ENCODE measurements at places on chromosomes 3 and 15.

- DNase-seq, result no peak
Observed at GRCh38 chr3:9185701-9186100, 63.7 kb downstream of the SRGAP3 start.

DNA sequence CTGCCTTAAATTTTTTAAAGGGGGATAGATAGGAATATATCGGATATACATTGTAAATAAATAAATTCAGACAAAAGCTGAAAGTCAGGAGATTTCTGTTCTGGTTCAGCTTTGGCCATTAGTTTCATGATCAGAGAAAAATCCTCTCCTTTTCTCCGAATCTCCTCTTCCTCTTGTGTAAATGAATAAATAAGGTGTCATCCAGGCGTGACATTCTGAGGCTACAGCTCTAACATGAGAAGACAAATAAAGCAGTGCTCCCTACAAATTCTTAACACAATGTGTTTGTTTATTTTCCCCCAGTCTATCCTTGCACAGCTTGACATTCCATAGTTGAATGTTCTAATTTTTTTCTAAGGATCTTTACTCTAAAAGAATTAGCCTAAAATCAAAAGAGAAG is 9.4 kb upstream of the MB21D2 start:
- no peak for DNase-seq

GRCh38 chr3:123064914-123065313 is 1.9 kb upstream of the PDIA5 start:
- no peak for DNase-seq

DNA sequence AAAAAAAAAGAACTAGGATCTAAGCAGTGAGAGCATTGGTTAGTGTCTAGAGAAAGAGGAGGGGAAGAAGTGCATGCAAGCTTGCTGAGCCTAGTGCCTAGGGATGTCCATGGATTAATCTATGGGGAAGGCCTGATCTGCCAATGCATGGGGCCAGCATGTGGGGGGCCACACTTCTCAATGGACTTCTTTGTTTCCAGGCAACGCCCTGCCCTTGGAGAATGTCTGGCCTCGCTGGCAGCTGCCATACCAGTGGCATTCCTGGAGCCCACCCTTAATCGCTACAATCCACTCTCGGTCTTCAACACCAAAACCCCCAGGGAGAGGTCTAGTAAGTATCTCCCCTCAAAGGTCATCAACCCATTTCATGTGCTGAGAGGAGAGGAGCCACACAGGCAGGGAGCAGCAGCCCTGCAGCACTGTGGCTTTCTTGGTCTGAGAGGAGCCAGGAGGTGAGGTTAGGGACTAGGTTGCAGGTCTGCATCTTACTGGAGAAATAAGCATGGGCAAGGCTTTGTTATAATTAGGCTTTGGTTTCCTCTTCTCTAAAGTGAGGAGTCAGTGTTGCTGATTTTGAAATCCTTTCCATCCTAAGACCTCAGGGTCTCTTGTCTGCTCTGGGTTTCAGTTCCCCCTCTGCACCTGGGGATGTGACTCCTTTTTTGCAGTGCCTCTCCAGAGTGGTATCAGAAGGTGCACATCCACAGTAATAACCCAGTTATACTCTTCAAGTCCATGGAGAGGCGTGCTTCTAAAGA is 188.1 kb upstream of the CHRM5 start:
- DNase-seq, result no peak

GRCh38 chr3:133670525-133670995 is 8.8 kb upstream of the TOPBP1 start:
- no peak for DNase-seq

GRCh38 chr15:80468796-80469195 is 64.6 kb downstream of the ARNT2 start:
- no peak for DNase-seq

GRCh38 chr15:90650117-90650955 is 66.8 kb upstream of the BLM start:
- DNase-seq, result no peak

GRCh38 chr3:53142986-53143385 is 12.8 kb upstream of the RFT1 start:
- no peak for DNase-seq

GRCh38 chr3:157559401-157559800 is 56.2 kb upstream of the VEPH1 start:
- DNase-seq, result no peak

DNA sequence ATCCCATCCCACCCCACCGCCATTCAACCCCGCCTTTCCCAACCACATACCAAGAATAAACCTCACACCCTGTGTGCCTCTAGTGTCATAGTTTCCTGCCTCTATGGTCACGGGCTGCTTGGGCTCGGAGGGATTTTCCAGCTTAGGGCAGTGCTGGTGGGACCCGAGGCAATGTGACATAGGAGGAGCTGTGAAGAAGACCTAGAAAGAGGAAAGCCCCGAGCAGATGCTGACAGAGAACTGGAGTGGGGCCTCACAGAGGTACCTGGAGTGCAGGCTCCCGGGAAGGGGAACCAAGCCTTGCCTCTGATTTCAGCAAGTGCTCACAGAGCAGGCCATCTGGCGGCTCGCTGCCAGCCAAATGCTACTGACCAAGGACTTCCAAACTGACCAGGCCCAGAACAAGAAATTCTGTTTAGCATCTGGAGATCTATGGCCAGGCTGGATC is 27.5 kb downstream of the BHLHE40 start:
- no peak for DNase-seq

- no peak for DNase-seq
Observed at GRCh38 chr3:127677541-127678314, 5.0 kb downstream of the ABTB1 start.

- DNase-seq, result no peak
Observed at GRCh38 chr15:72935521-72935920, 116.7 kb upstream of the NEO1 start.

- no peak for DNase-seq
Observed at GRCh38 chr3:56094170-56094569, 374.1 kb downstream of the ERC2 start.

DNA sequence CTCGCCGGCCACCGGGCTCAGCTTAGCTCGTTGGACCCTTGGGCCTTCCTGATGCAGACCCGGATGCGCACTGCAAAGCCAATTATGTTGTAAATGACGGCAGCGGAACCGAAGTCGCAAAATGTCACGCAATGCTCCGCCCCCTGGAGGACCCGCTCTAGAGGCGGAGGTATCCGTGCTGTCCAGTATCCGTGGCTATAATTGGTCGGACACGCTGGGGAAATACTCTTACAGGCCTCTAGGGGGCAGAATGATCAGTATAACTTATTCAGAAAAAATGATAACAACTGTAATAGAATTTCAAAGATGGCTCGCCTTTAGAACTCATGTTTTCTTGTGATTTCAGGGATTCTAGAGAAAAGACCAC is at the start of gene PRR23B:
Gene PRR23B (minus strand): TSS at position 59 of the 367 bp plus-strand sequence. CDS start 265 bp downstream, outside the sequence.
- DNase-seq, result no peak

DNA sequence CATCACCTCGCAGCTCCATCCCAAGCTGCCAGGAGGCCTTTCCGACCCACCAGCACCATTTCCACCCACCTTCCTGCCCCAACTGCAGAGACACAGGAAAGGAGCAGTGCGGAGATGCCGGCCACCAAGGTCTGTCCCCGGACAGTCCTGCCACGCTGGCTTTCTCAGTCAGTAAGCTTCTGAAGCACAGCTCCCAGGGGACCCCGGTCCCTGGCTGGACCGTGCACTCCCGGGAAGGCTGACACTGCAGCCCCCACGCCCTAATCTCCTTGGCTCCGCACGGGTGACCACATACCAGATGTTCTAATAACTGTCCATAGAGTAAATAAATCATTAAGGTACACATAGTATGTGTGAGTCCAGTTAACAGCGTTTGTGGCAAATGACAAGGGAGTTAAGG is 73.5 kb downstream of the VGLL4 start:
- no peak for DNase-seq

- DNase-seq, result no peak
Observed at GRCh38 chr3:48107227-48107626, 81.0 kb downstream of the CDC25A start.

- DNase-seq, result no peak
Observed at GRCh38 chr15:69996321-69997160, 101.2 kb downstream of the TLE3 start.

DNA sequence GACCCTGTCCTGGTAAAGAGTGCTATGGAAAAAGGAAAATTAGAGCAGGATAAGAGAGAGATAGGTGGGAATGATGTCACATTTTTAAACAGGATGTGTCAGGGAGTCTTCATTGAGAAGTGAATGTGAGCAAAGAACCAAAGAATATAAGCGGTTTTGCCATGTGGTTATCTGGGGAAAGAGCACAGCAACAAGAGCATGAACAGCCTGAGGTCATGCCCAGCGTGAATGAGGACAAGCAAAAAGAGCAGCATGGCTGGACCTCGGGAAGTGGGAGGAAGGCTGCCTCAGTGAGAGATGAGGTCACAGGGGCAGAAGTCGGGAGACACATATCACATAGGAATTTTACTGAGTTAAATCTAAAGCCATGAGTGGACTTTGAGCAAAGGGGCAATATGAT is 82.8 kb upstream of the HES1 start:
- no peak for DNase-seq

DNA sequence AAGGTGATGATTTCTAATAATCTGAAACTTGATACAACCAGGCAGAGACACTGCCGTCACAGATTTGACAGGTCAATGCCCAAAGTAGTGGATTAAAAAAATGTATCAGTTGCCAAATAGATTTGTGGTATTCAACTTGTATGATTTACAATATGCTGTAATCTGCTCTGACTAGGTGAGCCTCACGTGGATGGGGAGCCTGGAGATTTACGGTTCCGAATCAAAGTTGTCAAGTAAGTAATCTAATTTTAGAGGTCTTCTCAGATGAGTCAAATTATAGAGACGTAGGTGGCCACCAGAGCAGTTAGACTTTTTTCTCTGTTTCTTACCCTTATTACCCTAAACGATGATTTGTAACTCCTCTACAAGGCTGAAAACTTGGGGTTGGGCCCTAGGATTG is 12.0 kb downstream of the DNAJB11 start:
- no peak for DNase-seq

- DNase-seq, result no peak
Observed at GRCh38 chr3:142628801-142629200, 32.6 kb downstream of the PLS1 start.

- DNase-seq, result no peak
Observed at GRCh38 chr3:45864760-45865519, 21.4 kb upstream of the CCR9 start.

- no peak for DNase-seq
Observed at GRCh38 chr3:143975554-143976152, 4.0 kb downstream of the DIPK2A start.

DNA sequence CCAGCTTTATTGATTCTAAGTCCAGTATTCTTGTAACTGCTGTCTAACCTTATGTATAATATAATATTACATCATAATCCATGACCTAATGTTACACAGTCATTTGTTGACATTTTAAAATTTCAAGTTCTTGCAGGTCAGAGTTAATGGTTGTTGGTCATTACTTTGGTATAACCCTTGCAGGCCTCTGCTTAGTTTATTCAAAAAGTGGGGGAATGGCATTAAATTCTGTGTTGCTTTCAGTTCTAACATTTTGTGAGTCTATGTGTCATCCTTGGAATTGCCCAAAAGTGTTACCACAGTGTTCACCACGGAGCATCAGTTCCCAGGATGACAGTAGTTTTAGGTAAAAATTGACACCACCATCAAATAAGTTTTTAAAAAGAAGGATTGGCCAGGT is 174.8 kb upstream of the BCL6 start:
- DNase-seq, result no peak

GRCh38 chr3:152331018-152331541 is 62.4 kb downstream of the MBNL1 start:
- DNase-seq, result no peak

- no peak for DNase-seq
Observed at GRCh38 chr3:8555113-8555661, 53.6 kb downstream of the LMCD1 start.

- no peak for DNase-seq
Observed at GRCh38 chr3:141828890-141829289, 47.6 kb upstream of the ATP1B3 start.

DNA sequence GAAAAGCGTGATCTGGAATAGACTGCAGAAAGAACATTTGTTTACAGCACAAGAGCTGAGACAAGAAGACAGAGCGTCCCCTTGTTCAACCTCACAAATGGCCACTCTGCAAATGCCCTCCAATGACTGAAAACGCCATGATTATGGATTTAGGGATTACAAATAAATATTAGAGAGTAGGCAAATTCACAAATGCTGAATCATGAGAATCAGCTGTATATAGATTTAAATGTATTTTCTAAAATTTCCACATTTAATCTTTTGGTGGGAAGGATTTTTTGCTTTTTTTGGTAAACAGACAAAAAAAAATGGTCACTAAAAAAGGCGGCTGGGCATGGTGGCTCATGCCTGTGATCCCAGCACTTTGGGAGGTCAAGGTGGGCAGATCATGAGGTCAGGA is 10.6 kb upstream of the POLG start:
- DNase-seq, result no peak

DNA sequence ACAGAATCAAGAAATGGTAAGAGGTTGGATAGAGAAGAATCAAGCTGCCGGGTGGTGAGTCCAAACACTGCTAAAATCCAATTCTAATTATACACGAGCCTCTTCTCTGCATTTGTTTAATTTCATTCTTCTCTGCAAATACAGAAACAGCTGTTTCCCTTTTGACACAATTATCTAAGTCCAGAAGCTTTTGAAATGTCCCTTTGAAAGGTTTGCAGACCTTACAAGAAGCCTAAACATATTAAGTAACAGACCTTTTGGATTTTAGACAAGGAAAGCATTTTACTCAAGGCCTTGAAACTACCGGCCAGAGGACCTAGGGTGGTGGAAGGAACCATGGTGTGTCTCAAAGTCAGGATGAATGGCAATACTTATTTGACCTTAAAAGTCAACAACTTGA is 403.8 kb upstream of the ADAMTS9 start:
- no peak for DNase-seq

GRCh38 chr3:25533399-25533798 is 105.3 kb downstream of the RARB start:
- no peak for DNase-seq

DNA sequence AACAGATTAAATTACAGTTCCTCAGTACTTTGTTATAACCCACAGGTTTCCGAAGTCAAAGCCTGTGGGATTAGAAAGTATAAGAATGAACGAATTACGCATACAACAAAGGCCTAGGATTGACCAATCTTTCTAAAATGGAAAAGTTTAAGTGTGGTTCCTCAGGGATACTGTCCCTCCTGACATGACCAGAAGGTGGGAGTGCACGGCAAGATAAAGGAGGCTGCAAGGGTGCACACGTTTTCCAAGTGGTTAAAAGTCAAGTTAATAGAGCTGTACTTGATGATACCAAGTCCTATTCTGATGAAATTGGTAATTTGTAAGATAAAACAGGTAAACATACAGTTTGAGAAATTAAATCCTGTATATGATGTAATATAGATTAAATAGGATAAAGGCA is 96.2 kb downstream of the ALDH1A2 start:
- no peak for DNase-seq

- no peak for DNase-seq
Observed at GRCh38 chr3:45896956-45897355, 10.6 kb downstream of the CCR9 start.

DNA sequence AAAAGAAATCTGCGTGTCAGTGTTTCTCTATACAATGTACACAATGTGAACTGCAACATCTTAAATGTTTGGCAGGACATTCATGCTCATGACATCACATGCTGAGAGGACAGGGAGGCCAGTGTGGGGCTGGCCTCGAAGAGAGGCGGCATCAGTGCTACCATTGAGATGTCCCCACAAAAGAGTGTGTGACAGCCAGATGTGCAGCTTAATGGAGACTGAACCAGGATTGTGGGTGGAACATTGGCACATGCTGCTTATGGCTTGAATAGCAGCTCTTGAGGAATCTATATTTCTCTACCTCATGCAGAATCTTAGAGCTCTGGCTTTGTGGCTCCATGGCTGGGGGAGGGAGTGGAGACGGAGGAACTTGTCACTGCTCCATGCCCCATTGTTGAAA is 18.5 kb downstream of the CLDN11 start:
- DNase-seq, result no peak

GRCh38 chr15:89139613-89140499 is 51.6 kb downstream of the ABHD2 start:
- no peak for DNase-seq

Data from activated CD4-positive, alpha-beta T cell treated with anti-CD3 and anti-CD28 coated beads, Interleukin-2, amount 50 U/mL, for 24 hours (primary cell).